Heart left ventricle (tissue), 16 donors: ENCODE measurements at places on chromosomes 2 and 18.

DNA sequence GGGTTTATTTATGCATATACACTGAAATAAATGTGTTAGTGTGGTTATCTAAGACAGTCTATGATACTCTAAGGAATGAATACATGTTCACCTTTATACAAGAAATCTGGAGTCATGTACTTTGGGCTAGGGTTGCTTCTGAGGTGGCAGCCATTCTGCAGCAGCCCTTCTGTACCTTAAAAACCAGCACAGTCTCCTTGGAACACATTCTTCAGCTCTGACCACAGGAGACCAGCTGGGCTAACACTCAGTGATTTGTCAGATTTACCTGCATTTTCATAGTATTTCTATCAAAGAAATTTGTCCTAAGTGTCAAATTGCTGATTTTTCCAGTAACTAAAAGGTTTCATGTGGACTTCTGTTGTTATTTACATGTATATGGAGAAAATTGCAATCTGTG is 167.7 kb downstream of the CAMKMT start:
- no peaks in the 10 kb centered on the region for H3K27me3 ChIP-seq
- no peaks in the 10 kb centered on the region for H3K36me3 ChIP-seq
- no peaks in the 10 kb centered on the region for H3K4me1 ChIP-seq
- no peak for DNase-seq
- H3K4me3 ChIP-seq, result no peak overlapping the region

DNA sequence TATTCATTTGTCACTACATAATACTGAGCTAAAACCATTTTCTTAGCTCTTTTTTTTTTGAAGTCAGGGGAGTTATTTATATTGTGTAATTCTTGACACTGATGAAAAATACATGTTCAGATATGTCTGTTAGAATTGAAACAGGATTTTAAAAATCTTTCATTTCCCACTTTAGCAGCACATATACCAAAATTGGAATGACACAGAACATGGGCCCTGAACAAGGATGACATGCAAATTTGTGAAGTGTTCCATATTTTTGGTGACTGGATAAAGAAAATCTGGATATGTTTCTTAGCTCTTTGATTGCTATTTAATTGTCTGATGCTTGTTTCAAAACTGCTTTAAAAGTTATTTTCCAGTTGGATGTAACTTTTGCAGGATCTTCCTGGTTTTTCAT is 1963.9 kb upstream of the LRRTM1 start:
- H3K4me1 ChIP-seq, result no peaks in the 10 kb centered on the region
- no peaks in the 10 kb centered on the region for H3K36me3 ChIP-seq
- H3K4me3 ChIP-seq, result no peak overlapping the region
- no peak overlapping the region for H3K27ac ChIP-seq
- no peaks in the 10 kb centered on the region for H3K27me3 ChIP-seq

DNA sequence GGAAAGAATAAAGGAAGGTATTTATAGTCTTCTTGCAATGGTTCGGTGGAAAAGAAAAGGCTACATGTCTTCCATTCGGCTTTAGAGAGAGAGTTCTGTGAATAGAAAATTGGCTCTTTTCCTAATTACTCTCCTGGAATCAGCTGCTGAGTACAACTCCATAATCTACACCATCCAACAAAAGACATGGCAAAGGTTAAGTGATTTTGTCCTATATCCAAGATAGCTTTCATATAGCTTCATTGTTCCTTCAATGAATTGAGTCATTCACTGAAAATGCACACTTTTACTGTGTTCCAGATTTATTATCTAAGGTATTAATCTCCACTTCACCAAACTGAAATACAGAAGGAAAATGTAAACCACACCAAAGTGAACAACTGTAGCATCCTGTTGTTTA is 514.5 kb downstream of the LRRTM4 start:
- no peak overlapping the region for H3K27ac ChIP-seq
- DNase-seq, result no peak
- H3K4me3 ChIP-seq, result no peak overlapping the region
- no peaks in the 10 kb centered on the region for H3K4me1 ChIP-seq
- no peaks in the 10 kb centered on the region for H3K36me3 ChIP-seq

GRCh38 chr2:221896505-221897151 is 324.5 kb upstream of the EPHA4 start:
- H3K36me3 ChIP-seq, result no peaks in the 10 kb centered on the region
- no peaks in the 10 kb centered on the region for H3K27me3 ChIP-seq
- no peak overlapping the region for H3K4me3 ChIP-seq
- DNase-seq, result peak; percentile 41
- H3K4me1 ChIP-seq, result no peaks in the 10 kb centered on the region

- no peak overlapping the region for H3K27ac ChIP-seq
- H3K27me3 ChIP-seq, result no peaks in the 10 kb centered on the region
- no peak overlapping the region for H3K4me3 ChIP-seq
- no peaks in the 10 kb centered on the region for H3K4me1 ChIP-seq
These were observed 854.6 kb downstream of the CNTNAP5 start for GRCh38 chr2:124879640-124880039.

GRCh38 chr2:143582046-143582747 is 453.0 kb downstream of the ARHGAP15 start:
- H3K36me3 ChIP-seq, result no peaks in the 10 kb centered on the region
- H3K27ac ChIP-seq, result no peak overlapping the region
- no peaks in the 10 kb centered on the region for H3K27me3 ChIP-seq
- H3K4me3 ChIP-seq, result no peak overlapping the region
- DNase-seq, result no peak

DNA sequence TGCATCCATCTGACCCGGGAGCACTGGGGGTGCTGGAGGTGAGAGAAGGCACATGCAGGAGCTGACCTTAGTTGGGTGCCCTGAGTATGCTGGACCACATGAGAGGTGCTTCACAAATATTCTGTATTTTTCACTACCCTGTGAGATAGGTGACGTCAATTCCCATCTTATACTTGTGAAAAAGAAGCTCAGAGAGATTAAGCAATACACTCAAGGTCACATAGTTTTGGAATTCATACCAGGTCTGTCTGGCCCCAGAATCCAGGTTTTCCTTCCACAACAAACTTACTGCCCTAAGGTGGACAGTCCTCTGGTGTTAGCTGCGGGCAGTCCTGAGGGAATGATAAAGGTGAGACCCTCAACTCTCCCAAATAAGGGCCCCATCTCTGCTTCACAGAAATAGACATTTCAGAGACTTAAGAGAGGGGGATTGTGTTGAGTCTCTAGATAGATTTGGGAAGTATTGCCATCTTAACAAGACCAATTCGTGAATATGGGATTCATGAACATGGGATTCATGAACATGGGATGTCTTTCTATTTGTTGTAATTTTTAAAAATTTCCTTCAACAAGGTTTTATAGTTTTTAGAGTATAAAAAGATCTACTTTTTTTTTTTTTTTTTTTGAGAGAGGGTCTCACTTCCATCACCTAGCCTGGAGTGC is 64.0 kb upstream of the SMAD7 start:
- H3K27me3 ChIP-seq, result no peaks in the 10 kb centered on the region
- no peak overlapping the region for H3K4me3 ChIP-seq
- no peaks in the 10 kb centered on the region for H3K4me1 ChIP-seq
- no peak overlapping the region for H3K27ac ChIP-seq
- DNase-seq, result no peak
